Natural killer cell (primary cell): ENCODE measurements at places on chromosomes 6 and 20.

GRCh38 chr20:48866936-48867335 lies 39.1 kb upstream of the PREX1 start:
- H3K4me3 ChIP-seq: no peak overlapping the region
- DNase-seq: no peak
- no peaks in the 10 kb centered on the region for H3K36me3 ChIP-seq
- no peak overlapping the region for H3K27ac ChIP-seq

DNA sequence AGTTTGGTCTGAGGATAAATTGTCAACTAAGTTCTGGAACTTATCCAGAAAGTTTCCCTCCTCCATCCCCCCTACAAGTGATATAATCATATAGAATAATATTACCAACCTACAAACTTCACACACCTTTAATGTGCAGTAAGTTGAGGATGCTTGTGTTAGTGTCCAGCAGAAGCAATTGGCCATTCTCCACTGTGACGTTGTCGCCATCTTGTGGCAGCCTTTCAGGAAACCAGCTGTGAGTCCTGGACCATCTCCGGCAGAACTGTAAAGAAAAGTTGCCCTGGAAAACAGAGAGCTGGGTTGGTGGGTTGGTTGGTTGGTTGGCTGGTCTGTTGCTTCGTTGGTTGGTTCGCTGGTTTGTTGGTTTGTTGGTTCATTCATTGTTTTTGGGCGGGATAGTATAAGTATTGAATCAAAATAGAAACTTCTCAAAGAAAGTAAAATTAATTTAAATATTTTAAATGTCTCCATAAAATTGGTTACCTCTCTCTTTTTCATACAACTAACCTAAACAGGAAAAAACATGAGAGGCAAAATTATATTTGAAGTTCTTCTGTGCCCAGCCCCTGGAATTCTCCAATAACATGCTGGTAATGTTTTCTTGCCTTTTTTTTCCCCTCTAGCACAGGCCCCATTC lies 127.5 kb downstream of the PKHD1 start:
- H3K4me1 ChIP-seq: no peaks in the 10 kb centered on the region
- no peak overlapping the region for H3K27ac ChIP-seq
- no peak overlapping the region for H3K4me3 ChIP-seq
- DNase-seq: no peak

DNA sequence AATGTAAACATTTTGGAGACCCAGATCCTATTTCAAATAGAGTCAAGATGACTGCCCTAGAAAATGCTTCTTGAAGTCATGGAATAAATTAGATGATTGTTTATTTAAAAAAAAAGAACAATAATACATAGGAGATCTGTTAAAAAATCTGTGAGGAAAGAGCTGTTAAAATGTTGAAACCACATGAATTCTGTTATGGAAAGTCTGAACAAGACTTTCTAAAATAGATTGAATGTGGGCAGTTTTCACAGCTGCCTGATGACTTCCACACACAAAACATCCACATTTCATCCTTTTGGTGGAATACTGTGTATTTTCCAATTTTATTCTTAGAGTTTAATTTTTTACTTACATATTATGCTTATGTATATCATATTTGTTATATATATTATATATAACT lies 186.1 kb downstream of the LAMA2 start:
- no peaks in the 10 kb centered on the region for H3K27me3 ChIP-seq
- no peaks in the 10 kb centered on the region for H3K4me1 ChIP-seq
- DNase-seq: no peak
- no peaks in the 10 kb centered on the region for H3K36me3 ChIP-seq
- no peak overlapping the region for H3K4me3 ChIP-seq

DNA sequence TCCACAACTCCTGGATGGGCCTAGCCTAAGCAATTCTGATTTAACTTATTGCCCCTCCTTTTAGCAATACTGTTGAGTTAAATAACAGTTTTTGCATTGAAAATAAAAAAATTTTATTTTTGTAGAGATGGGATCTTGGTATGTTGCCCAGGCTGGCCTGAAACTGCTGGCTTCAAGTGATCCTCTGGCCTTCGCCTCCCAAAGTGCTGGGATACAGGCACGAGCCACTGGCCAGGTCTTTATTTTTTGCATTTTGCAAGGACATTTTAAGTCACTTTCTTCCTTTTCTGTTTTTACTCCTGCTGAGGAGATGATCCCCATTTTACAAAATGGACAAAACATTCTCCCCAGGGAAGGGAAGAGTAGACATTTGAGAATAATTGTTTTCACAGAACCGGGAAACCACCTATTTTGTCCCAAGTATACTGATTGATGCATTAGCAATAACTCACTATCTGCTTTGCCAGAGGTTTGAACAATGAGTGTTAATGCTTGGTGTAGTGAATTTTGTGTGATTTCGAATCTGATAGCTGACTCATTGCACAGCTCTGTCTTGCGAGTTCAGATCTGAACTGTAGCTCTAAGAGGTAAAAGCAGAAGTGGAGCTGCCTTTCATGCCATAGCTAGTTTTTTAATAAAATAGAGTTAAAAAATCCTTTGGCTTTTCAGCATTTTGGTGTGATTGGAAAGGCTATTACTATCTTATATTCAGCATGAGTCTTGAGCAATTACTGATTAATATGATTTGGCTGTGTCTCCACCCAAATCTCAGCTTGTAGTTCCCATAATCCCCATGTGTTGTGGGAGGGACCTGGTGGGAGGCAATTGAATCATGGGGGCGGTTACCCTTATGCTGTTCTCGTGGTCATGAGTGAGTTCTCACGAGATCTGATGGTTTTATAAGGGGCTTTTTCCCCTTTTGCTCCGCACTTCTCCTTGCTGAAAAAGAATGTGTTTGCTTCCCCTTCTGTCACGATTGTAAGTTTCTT lies 20.9 kb downstream of the IGF2R start:
- H3K36me3 ChIP-seq: peaks cover 16% of the 10 kb centered on the region
- H3K4me1 ChIP-seq: peaks cover 39% of the 10 kb centered on the region
- H3K27ac ChIP-seq: no peak overlapping the region
- no peak overlapping the region for H3K4me3 ChIP-seq
- no peaks in the 10 kb centered on the region for H3K27me3 ChIP-seq
- DNase-seq: no peak
